ENCODE measurements at places on chromosomes 12 and 14.

- no peak for DNase-seq
Measured at GRCh38 chr14:92460916-92461579, 52.5 kb upstream of the RIN3 start.

GRCh38 chr12:56645201-56645716, 525 bp downstream of the ATP5F1B start:
- no peak for DNase-seq

DNA sequence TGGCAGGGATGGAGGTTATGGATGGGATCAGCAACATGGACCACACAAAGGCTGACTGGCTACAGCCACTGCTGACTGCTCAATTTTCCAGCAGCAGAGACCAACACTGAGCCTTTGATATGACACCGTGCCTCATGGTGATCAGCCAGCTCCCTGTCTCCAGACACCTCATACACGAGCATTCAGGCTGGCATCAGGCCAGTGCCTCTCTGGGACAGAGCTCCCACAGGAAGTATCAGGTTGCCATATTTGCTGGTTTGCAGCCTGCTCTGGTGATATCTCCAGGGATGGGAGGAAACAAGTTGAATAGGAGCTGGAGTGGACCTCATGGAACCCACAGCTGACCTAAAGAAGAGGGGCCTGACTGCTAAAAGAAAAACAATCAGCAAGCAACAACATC, 471.2 kb upstream of the ATXN7L3B start:
- no peak for DNase-seq

DNA sequence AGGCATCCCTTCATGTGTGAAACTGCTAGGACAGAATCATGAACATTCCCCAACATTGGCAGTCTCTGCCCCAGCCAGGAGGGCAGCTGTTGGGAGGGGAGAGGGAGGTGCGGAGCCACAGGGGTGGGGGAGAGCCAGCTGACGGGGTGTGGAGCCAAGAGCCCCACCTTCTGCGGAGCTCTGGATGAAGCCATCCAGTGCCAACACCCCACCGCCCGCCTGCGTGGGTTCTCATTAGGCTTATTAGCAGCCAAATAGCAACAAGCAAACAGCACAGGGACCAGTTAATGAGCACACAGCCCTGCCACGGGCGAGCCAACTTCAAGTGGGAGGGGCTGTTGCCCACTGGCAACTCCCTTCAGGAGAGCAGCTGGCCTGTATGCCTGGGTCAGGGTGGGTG, 12.1 kb downstream of the LTBP2 start:
- no peak for DNase-seq

DNA sequence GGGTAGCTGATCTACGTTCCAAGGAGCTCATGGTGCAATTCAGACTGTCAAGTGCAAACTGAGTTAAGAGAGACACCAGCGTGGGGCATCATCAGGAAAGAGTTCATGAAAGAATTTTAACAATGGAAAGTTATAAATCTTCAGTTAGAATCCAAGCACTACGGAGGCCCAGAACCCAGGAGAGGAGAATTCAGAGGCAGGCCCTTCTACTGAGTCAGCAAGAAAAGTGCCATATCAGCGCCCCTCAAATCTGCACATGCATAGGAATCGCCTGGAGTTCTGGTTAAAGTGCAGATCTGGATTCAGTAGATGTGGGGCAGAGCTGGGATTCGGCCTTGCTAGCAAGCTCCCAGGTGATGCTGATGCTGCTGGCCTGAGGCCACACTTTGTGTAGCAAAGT, 45.9 kb downstream of the CHST11 start:
- no peak for DNase-seq

DNA sequence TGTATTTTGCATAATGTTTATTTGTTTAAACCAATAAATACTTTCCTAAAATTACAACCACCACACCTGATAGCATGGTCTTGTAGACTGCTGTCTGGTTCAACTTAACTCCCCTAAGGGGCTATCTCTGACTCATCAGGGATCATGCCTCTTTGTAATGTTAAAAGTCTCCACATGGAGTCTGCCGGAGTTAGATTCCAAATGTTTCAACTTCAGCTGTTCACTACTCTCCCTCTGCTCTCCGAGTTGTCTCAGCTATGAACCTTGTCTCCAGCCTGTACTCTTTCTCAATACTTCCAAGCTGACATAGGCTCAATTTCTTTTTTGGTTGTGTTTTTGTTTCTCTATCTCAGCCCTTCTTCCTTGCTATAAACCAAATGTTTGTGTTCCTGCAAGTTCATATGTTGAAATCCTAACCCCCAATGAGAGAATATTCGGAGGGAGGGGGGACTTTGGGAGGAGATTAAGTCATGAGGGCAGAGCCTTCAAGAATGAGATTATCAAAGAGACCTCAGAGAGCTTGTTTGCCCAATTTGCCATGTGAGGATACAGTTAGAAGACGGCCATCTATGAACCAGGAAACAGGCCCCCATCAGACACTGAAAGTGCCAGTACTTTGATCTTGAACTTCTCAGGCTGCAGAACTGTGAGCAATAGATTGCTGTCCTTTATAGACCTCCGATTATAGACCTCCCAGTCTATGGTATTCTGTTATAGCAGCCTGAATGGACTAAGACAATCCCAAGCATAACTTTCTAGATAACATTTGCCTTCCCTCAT, 858.2 kb downstream of the VRK1 start:
- no peak for DNase-seq

DNA sequence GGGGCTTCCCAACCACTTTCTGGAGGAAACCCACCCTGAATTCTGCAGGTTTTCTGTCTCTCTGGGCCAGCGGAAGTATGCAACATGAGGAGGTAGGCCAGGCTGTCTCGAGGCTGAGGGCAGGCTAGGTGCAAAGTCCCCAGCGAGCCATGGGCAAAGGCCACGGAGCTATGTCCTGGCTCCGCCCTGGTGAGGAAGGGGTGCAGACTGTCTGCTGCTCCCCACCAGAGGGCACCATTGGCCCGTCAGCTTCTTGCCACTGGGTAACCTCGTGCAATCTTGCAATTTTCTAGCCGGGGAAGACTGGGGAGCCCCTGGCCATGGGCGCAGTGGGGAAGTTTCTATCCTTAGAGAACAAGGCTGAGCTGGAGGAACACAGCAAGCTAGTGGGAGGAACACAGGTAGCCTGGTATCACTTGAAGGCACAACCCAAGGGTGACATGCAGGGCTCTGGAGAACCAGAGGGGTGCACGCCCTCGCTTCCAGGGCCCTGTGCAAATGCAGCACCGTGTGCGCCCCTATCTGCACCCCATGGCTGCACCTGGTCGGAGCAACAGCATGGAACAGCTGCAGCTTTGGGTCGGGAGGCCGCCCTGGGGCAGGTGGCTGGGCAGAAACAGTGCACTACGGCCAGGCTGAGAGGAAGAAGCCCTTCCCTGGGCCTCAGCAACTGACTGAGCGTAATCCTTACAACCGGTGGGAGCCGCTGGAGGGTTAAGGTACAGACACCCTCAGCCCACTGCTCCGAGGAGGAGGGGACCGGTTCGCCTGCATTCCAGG, 27.6 kb upstream of the RPLP0 start:
- DNase-seq, result peak; percentile 83

DNA sequence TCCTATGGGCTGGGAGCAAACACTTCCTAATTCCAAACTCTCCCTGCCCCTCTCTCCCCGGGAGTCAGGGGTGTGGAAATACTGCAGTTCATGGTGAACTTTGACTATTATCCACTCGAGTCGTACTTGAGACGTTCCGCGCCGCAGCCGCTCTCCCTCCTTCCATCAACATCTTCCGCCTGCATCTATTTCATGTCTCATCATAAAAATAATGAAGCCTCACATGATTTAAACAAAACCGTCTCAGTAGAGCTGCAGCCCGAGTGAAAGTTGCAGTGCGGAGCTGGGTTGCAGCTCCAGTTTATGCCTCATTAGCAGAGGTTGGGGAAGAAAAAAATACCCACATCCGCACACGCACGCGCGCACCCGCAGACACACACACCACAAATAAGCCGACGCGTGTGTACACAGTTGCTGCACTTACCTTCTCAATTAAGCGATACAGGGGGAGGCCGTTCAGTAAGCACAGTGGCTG, 283 bp downstream of the LMO3 start:
- no peak for DNase-seq

DNA sequence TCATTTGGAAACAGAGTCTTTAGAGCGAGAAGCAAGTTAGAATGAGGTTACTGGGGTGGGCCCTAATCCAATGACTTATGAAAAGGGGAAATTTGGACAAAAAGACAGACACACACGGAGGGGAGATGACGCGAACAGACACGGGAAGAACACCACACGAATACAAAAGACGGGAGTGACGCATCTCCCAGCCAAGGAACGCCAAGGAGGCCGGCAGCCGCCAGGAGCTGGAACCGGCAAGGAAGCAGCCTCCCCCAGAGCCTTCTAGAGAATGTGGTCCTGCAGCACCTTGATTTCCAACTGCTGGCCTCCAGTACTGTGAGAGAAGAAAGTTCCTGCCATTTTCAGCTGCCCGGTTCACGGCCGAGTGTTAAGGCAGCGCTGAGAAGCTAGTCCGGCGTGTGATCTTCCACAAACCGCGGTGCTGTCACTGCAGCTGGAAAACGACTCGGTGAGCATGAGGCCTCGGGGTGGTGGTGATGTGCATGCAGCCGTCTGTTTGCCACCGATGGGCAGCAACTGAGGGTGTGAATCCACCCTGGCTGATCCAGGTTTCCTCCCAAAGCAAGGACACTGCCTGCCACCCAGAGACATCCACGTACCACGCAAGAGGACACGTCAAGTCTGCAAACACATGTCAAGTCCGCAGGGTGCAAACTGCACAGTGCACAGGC, 124.5 kb downstream of the NCOR2 start:
- no peak for DNase-seq

DNA sequence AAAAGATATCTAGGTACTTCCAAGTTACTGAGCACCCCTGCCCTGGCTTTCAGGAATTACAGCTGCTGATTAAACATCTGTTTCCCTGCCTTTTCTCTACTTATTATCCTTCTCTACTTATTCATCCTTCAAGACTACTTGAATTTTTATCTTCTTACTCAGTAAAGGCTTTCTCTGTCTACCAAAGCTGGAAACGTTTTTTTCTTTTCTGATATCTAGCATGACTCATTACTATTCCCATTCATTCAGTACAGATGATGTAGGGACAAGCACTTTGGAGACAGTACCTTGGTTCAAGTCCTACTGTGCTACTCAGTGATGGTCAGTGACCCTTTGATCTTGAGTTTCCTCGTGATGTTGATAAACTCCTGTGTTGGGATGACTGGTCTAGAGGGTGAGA, 848.7 kb downstream of the NRXN3 start:
- DNase-seq, result no peak

- DNase-seq, result no peak
Measured at GRCh38 chr14:96727980-96728717, 69.0 kb upstream of the VRK1 start.

DNA sequence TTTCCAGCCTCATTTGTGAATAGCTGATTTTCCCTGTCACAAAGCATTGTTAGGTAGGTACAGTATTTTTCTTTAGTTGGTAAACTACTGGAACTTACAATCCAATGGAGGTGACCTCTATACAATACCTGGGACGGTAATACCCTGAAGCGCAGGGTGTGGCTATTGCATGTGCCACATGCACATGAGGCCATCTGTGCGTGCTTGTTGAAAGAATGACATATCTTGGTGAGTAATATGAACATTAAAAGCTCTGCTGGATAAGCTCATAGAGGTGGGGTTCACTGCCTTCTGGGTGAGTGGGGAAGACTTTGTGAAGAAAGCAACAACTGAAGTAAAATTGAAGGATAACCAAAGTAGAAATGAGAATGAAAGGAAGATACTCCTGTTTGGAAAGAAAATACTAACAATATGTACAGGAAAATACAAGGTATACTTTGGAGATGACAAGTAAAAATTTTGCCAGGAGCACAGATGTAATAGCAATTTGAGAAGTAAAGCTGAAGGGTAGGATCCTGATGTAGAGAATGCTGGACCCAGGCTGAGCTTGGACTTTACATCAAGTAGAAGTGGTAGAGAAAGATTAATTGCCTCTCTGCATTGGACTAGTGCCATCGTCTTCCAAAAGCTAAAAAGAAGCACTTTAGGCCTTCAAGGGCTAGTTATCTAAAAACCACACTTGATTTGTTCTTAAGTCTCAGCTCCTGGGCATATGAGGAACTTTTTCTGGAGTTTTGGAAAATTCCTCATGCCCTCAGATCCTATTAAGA, 97.1 kb downstream of the SLC38A6 start:
- DNase-seq, result no peak

DNA sequence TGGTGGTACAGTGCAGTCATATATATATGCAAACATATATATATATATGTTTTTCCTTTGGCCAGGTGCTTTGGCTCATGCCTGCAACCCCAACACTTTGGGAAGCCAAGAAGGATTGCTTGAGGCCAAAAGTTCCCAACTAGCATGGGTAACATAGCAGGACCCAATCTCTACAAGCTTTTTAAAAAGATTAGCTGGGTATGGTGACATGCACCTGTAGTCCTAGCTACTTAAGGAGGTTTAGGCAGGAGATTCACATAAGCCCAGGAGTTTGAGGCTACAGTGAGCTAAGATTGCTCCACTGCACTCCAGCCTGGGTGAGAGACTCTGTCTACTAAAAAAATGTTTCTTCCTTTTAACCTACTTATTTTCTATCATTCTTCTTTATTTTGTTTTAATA, 10.2 kb downstream of the PZP start:
- DNase-seq, result no peak

- peak; percentile 53 for DNase-seq
Measured at GRCh38 chr14:64337888-64338615, 43.9 kb upstream of the ESR2 start.

DNA sequence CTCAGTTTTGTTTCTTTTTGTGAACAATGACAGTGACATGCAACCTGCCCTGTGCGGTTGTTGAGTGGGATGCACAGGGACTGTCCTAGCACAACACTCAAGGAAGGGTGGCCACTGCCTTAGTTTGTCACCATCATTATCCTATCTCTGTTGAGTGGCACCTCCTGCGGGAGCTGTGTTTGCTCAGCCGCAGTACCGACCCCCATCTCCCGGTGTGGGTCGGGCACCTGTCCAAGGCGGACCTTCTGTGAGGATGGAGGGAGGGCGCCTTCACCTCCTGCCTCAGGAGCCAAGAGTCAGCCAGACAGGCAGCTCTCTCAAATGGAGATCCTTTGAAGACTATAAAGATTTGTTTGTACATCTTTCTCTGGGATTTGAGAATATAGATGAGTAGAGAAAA, 142.1 kb downstream of the TSPAN9 start:
- no peak for DNase-seq

- DNase-seq, result no peak
Measured at GRCh38 chr12:130702966-130703732, 12.9 kb downstream of the RIMBP2 start.

DNA sequence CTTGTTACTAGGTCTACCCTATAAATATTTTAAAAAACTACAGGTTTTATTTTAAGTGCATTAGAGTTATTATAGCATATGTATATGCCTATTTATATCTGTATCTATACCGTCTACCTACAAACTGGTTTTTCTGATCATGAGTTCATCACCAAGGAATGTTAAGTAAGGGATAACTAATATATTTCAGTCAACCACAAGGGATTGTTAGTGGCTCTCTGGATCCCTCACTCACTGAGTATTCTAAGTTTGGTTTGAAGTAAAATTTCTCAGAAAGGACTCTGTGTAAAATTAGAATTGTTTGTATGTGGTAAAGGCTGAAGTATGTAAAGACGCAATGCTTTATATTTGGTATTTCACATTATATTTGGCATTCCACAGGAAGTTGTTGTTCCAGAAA, 4.8 kb downstream of the EPYC start:
- no peak for DNase-seq

- DNase-seq, result no peak
Measured at GRCh38 chr14:58099682-58100081, 52.3 kb downstream of the ARMH4 start.

Data from pons (tissue), 1 donor.